Smooth muscle cell of the umbilical artery (primary cell): ENCODE measurements at places on chromosomes 1 and 21. TPM values are rescaled to one million over a fixed set of nuclear protein-coding genes. Genes with fewer than 3 reads are reported as not detected.

Gene APOBEC4
- not detected in 2 replicates for total RNA-seq

Gene LCK
- not detected in 2 replicates for total RNA-seq

Gene PIGM
- total RNA-seq: 3.7 and 4.8 TPM in 2 replicates

Gene NKAIN1
- total RNA-seq: not detected in 2 replicates
